ENCODE measurements at places on chromosomes 6 and 20.

DNA sequence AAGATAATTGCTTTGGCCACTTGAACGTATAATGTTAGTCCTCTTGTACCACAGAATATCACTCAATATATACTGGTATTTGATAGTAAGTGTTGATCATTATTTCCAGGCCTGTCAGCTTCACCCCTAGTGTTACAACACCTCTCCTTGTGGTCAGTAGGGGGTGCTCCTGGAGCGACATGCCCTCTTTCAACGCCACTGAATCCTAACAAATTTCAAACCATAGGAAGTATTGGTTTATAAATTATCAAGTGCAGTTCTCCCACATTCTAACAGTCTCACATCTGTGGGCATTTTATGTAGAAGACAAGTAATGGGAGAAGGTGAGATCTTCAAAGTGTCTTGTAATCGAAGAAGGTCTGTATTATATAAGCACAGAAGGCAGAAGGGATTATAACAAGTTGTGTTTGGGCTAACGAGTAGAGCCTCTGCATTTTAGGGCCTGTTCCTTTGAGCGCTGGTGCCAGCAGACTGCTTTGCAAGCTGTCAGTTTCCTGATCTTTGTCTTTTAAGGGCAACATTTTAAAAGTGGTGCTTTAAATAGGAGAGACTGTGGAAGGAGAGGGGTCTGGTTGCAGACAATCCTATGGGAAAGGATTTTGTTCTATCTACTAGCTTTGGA is 57.1 kb upstream of the CEP162 start:
- DNase-seq = no peak

- DNase-seq = no peak
These were observed 30.7 kb upstream of the MC3R start for GRCh38 chr20:56217829-56218228.

DNA sequence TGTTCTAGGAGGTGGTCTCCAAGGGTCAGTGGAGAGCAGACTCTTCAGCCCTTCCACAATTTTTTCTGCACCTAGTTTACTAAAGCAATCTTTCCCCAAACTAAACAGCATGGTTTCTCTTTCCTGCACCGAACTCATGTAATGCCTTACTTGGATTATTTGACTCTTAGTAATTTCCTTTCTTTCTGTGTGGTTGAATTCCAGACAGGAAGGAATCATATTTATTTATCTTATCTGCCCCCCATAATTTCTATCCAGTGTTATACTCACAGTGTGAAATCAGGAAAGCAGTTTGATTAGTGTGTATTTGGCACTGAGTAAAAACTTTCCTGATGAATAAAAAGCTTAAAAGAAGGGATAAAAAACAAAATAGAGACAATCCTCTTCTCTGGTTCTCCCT is 140.3 kb upstream of the STMND1 start:
- no peak for DNase-seq

- DNase-seq = no peak
These were observed 99.0 kb upstream of the TAB2 start for GRCh38 chr6:149218471-149218870.

DNA sequence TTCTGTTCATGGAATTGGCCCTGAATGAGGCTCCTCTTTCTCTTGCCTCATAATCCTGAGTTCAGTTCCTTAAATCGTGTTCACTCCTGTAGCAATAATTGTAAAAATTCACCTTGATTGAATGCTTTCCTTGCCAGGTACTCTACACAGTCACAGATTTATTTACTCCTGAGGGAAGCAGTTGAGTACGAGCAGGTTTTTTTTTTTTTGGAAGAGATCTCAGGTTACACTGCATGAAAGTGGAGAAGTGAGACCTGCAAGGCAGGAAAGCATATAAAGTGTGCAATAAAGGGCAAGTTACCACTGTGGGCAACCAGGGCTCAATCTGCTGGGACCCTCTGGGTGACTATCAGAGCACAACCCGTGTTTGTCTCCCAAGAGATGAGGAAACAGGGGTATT is 93.0 kb upstream of the DOK5 start:
- DNase-seq = no peak

- DNase-seq = no peak
These were observed 38.3 kb downstream of the MAP7 start for GRCh38 chr6:136511926-136512325.

- DNase-seq = peak; percentile 100
These were observed 22.9 kb upstream of the RIPK1 start for GRCh38 chr6:3045369-3045768.

- DNase-seq = no peak
These were observed 15.0 kb upstream of the MAP1LC3A start for GRCh38 chr20:34543463-34544056.

GRCh38 chr6:29071831-29072723 is 15.0 kb downstream of the OR2B3 start:
- peak; percentile 61 for DNase-seq

- DNase-seq = peak; percentile 79
These were observed 112.8 kb downstream of the HFE start for GRCh38 chr6:26199773-26200764.

GRCh38 chr6:125140808-125141207 is 12.8 kb upstream of the TPD52L1 start:
- DNase-seq = no peak

GRCh38 chr6:449486-450419 is 58.2 kb downstream of the IRF4 start:
- DNase-seq = no peak

- DNase-seq = no peak
These were observed 124.4 kb upstream of the KCNK16 start for GRCh38 chr6:39446909-39447308.

GRCh38 chr6:9540126-9540525 is 874.7 kb downstream of the TFAP2A start:
- no peak for DNase-seq

GRCh38 chr20:24049081-24049480 is 60.5 kb upstream of the GGTLC1 start:
- no peak for DNase-seq

DNA sequence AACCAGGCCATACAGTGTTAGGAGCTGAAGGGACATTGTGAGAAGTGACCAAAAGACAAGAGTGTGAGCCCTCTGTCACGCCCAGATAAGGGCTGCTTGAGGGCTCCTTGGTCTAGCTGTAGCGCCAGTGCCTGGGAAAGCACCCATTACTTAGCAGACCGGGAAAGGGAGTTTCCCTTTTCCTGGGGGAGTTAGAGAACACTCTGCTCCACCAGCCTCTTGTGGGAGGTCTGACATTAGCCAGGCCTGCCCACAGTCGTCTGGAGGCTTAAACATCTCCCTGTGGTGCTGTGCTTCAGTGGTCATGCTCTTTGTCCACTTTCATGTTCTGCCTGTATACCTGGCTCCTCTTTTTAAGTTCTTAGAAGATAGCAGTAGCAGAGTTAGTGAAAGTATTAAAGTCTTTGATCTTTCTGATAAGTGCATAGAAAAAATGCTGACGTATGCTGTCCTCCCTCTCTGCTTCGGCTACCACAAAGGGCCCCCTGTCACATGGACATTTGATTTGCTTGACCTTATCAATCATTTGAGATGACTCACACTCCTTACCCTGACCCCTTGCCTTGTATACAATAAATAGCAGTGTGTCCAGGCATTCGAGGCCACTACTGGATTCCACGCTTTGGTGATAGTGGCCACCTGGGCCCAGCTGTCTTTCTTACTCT is 201.5 kb upstream of the ECI2 start:
- DNase-seq = no peak

DNA sequence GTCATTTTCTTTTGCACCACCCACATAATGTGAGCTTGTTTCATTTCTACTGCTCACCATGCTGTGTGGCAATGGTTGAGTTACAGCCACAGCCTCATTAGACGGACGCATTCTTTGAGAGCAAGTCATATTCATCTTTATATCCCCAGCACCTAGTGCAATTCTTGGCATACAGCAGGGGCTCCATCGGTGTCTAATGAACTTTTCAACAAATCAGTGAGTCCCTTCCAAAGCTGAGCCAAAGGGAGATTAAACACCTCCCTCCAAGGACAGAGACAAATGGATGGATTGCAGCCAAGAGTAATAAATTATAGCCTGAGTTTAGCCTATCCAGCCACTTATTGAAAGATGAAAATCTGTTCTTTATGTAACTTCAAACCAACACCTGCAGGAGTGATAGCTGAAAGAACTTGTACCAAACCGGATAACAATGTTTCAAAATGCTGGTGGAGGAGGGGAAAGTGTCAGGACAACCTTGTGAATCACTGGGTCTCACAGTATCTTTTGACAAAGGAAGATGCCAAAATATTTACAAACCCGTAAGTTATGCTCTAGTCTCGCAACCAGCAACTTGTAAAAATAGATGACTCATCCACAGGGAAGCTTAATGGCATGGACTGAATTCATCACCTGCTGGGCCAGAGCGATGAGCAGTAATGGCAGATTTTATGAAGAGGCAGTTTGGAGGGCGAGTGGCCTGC is 139.0 kb downstream of the PXDC1 start:
- peak; percentile 52 for DNase-seq

DNA sequence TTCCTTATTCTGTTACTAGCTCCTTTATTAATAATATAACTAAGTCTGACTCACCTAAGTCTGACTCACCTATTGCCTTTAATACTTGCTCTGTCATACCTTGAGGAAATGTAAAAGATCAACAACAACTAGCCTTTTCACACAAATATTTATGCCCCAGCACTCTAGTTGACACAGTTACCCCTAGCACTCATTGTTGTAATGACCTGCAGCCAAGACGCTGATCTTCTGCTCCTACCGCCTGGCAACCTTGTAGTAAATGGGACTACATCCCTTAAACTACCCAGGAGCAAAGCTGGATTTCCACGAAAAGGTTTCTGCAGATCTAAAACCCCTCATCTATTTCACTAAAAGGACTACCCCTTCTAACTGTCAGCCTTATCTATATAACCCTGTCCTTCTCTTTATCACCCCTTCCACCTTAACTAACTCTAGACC is 90.0 kb downstream of the PLG start:
- no peak for DNase-seq

DNA sequence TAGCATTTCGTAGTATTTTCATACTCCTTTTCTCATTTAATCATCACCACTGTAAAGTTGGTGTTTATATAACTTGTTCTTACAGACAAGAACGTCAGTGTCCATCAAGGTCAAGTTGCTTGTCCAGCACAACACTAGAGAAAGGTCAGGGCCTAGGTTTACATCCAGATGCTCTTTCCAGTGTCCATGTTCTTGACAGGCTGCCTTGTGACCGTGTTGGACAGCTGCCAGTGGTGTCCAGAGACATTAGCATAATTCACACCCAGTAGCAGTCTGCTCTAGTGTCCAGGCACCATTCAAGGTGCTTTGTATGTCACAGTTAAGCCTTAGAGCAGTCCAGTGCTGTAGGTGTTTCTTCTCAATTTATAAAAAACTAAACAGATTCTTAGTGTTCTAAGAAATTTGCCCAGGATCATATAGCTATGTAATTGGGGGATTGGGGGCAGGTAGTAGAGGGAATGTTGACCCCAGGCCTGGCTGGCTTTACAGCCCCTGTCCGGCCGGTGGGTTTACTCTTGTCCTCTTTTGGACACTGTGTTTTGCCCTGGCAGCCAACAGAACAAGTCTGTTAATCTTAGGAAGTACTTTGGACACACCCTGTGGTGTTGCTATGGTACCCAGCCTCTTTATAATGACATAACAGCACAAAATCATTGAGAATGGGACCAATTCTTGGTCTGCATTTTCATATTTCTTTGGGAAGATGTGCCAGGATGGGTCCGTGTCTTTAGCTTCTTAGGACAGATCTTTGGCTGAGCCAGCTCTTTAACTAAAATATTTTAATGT is 8.0 kb downstream of the STK35 start:
- DNase-seq = no peak

DNA sequence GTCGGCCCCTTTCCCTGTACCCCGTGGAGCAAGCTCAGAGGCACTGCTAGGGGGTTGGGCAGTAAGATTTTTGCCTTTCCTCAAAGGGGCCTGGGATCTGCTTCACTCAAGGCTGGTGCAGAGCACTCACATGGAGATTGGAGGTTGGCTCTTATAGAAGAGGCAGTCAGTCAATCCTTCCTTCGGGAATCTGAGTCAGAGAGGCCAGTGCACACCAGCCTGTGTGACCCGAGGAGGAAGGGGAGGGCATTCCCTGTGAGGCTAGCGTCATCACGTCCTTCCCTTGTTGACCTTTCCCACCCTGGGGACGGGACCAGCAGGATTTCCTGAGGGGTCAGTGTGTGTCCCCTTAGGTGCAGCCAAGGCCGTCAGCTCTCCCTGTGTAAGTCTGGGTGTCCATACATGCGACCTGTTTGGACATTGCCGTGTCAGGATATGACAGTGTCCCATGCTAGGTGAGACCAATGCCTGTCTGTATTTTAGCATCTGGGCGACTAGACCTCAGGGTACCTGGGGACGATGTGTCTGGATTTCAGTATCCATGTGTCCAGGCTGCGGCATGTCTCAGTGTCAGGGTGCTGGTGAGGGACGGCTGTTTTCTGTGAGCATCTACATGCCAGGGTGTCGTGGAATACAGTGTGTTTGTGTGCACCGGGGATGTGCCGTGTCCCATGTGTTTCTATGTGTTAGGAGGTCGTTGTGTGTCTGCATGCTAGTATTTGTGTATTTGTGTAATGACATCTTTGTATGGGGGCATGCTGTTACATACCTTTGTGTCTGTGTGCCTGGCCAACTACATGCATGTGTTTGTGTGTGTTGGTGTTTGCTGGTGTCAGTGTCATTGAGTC is 2.8 kb upstream of the ZNF512B start:
- DNase-seq = no peak

GRCh38 chr6:25147223-25147622 is 132.0 kb upstream of the CARMIL1 start:
- DNase-seq = peak; percentile 43

- DNase-seq = no peak
These were observed 363.9 kb upstream of the FLRT3 start for GRCh38 chr20:14701326-14701725.

DNA sequence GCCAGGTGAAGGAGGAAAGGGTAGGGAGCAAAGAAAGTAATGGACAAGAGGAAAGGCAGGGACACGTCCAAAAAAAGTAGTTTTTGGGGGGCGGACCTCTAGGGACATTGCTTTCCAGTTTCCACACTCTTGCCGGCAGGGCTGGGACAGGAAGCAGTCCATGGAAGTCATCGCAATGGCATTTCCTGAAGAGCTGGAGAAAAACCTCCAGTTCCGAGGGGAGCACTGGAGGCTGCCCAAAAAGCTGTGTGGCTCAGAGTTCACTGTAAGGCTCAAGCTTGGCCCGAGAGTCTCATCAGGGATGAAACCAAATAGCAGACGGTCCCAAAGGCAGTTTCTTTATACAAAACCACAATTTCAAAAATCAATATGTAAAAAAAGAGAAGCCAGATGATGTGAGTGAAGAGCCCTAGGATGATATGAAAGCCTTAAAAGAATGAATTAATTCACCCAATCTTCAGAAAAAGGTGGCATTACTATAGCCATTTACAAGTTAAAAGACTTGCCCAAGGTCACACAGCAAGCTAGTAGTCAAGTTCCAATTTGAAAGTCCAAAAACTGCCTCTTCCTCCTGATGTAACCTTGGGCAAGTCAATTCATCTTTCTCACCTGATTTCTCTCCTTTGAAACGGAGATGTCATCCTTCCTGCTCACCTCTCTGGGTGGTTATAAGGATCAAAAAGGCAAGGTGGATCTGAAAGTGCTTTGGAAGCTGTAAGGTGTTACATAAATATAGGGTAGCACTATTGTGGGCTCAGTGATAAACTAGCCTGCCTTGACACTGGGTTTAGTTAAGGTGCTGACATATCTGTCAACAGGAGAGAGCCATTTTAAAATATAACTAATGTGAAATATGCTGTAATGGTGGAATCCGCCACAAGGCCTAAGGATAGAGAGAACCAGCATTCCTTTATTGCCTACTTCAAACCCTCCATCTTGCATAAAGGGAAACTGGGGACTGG is 9.1 kb downstream of the BCL2L1 start:
- peak; percentile 28 for DNase-seq
